NCI-H510A (cell line): ENCODE measurements at places on chromosomes 5 and 9.

DNA sequence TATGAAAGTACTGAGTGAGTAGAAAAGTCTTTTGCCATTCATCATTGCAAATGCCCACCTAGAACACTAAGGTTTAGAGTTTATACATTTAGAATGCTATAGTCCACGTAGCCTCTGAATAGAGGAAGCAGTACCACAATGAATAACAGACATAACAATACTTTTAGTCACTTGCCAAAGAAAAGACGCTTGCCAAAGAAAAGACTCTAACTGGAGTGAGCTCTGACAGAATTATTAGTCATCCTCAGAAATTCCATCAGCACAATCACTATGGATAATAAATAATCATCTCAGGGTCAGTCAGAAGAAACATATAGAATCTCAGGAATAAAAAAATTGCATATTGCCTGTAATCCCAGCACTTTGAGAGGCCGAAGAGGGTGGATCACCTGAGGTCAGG, 168.5 kb upstream of the TARS1 start:
- no peak for DNase-seq

- DNase-seq: no peak
These were observed 162.2 kb downstream of the OXCT1 start for GRCh38 chr5:41707853-41708603.

DNA sequence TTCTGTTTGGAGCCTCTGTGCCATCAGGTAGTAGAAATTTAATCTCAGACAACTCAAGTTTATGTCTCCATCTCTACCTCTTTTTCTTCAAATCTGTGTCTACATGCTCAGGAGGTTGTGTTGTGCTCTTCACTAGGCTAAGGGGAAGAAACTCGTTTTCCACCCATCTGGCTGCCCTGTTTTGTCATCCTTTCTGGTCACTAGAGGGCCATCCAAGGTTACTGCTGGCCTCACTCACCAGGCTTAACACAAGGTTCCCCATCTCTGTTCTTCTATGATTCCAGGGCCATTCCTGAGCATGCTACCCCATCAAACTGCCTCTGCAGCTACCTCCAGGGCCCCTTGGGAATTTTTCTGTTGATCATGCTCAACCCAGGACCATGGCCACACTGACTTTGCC, 213.3 kb upstream of the FBXL7 start:
- DNase-seq: no peak

GRCh38 chr5:125205601-125206225, 459.3 kb upstream of the ZNF608 start:
- DNase-seq: no peak

DNA sequence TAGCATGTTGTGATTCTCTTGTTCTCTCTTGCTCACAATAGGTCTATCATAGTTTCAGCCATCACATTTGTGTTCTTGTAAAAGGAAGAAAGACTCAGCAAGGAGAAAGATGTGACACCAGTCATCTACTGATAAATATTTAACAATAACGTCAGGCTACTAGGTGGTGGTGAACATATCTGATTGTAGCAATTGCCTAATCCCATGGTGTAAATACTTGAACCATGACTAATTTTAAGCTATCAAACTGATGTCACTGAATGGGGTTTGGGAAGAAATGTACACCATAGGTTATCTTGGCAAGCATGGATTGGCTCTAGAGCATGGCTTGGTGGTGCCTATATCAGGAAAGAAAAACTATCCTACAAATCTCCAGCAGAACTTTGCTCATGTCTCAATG, 16.6 kb downstream of the DMRTA1 start:
- DNase-seq: no peak

DNA sequence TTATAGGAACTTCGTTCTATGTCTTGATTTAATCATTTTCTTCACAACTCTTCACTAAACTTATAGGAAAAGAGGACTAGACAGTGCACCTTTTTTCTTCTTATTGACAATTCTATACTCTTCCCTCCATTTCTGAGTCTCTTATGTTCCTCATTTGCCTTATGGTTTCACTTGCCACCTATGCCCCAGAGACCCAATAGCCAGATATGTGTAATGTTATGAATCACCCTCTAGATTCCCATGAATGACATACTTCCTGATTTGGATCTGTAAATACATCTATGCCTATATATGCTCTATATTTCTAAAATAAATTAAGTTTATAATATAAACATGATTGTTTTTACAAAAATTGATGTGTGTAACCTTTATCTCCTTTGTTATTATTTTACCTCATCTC, 514.1 kb upstream of the MEF2C start:
- DNase-seq: no peak

GRCh38 chr9:69357821-69358220, 32.8 kb downstream of the ENTREP1 start:
- DNase-seq: no peak

GRCh38 chr9:70030156-70030555, 13.5 kb upstream of the MAMDC2 start:
- DNase-seq: no peak

DNA sequence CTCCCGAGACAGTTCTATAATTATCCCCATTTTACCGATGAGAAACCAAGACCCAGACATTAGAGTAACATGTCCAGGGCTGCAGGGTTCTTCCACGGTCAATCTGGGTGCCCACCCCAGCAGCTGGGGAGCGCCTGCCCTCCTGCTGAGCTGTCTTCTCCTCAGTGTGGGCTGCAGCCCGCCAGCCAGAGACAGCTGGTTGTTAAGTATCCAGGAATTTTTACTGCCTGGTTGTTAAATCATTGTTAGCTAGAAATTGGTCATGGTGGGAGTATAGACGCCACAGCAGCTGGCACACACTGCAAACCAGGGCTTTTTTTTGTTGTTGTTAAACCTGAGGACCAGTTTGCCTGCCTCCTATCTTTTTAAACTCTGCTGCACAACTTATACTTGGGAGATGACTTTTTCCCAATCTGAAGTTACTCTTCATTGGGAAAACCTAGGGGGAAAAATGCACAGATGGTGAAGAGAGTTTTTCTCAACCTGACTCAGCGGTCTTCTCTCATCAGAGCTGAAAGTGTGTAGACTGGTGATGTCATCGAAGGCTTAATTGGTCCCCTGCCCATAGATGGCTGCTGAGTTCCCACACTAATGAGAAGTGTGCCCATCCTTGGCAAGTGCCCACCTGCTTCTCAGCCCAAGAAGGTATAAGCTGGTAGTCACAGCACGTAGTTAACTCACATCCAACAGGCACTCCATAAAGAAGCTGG, 208.6 kb downstream of the DRD1 start:
- DNase-seq: no peak

- no peak for DNase-seq
These were observed at the start of gene C9orf57 for GRCh38 chr9:72060513-72060912. C9orf57 (minus strand) TSS chr9:72060613; CDS start chr9:72059331, 1,282 bp downstream.
